ENCODE measurements at places on chromosomes 5 and 9. TPM values are rescaled to one million over a fixed set of nuclear protein-coding genes. Genes with fewer than 3 reads are reported as not detected.

C9 gene
- 0.30 TPM for total RNA-seq

FOXB2 gene
- total RNA-seq = not detected

DNA sequence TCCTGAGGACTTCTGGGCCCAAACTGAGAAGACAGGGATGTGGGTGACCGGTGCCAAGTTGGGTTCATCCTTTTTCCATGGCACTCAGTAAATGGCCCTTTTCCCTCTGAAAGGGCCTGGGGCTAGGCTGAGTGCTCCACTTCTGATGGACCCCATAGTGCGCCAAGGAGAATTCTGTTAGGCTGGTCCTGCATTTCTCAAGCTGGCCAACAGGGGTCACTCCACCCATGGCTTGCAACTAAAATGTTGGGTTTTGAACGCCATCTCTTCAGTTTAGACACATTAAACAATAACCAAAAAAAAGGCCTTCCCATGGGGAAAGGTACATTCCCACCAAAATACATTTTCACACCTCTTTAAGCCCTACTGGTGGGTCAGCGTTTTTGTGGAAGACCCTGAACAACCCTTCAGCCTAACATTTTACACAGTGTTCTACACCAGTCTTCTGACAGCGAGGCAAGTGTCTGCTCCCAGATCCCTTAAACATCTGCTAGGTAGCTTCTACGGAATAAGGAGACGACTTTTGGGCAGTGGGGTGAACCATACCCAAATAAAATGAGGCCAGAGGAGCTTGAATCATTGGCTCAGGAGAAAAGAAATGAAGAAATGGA lies 27.3 kb downstream of the CNTFR start:
- H3K4me3 ChIP-seq = no peak overlapping the region
- H3K27me3 ChIP-seq = no peaks in the 10 kb centered on the region
- H3K4me1 ChIP-seq = no peaks in the 10 kb centered on the region
- H3K36me3 ChIP-seq = no peaks in the 10 kb centered on the region
- H3K27ac ChIP-seq = no peak overlapping the region

- H3K4me1 ChIP-seq = no peaks in the 10 kb centered on the region
- no peak for DNase-seq
- H3K27me3 ChIP-seq = no peaks in the 10 kb centered on the region
- H3K36me3 ChIP-seq = no peaks in the 10 kb centered on the region
Measured at GRCh38 chr5:6404129-6404528, 25.8 kb upstream of the MED10 start.

Measured in aorta (tissue), 5 donors.